Stimulated activated CD4-positive, alpha-beta T cell treated with anti-CD3 and anti-CD28 coated beads, Interleukin-15, amount 100 ng/mL, for 48 hours (primary cell): ENCODE measurements at places on chromosomes 12 and 14.

DNA sequence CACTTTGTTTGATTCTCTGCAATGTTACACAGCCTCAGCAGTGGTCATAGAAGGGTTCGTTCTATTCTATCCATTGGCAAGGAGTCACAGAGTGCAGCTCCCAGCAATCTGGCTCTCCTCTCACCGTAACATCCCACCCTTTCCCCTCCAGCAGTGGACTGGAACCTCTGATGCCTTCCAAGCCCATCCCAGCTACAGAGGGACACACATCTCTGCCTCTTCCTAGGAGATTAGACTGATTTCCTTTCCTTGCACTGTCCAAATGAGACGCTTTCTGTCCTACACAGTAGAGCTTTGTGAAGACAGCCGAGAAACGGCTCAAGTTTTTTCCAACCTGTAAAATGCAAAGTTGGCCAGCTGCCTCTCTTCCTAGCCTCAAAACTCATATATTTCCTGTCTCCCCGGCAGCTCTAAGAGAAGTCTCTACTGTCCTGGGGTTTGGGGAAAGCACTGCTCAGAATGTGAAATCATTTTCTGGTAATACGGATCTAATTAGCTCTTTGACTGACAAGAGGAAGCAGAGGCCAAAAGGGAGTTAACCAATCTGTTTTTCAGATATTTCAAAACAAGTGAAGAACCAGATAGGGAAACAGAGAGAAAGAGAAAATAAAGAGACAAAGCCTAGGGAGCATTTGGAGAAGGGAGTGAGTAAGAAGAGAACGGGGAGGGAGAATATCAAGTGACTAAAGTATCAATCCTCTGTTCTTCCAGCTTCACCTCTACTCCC lies 516 bp downstream of the NINJ2 start:
- no peak for DNase-seq

DNA sequence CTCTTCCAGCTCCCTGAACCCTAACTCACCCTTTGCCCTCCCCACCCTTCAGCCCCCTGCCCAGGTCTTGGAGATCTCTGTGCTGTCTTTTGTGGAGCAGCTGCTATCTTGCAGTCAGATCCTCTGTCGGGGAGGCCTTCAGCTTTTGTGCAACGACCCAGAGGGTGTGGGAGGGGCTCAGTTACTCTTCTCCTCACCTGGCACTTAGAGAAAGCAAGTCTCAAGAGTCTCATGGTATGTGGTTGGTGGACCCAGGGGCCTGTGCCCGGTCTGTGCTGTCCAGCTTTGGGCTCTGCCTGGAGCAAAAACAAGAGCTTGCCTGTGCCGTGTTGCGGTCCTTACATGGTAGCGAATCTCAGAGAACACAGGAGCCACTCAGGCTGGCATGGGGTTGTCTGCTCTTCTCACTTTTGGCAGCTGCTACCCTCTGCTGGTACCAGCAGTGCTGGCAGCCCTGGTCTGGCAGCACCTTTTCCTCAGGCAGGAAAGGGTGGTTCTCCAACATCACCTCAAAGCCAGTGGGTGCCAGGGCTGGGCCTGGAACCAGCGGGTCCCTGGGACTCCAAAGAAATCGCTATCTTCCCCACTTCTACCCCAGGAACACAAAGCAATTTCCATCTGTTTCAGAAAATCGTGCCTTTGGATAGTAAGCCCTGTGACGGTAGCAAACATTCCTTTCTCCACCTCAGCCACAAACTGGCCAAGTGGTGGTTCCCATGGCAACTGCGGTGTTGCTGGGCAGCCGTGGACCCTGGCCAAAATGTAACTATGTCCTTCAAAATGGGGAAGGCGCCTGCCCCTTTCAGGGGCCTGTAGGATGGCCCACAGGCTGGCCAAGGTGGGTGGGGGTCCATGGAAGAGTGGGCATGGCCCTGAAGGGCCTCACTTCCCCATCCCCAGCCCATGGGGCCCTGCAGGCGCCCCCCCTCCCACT lies 90.0 kb downstream of the RIN3 start:
- no peak for DNase-seq

DNA sequence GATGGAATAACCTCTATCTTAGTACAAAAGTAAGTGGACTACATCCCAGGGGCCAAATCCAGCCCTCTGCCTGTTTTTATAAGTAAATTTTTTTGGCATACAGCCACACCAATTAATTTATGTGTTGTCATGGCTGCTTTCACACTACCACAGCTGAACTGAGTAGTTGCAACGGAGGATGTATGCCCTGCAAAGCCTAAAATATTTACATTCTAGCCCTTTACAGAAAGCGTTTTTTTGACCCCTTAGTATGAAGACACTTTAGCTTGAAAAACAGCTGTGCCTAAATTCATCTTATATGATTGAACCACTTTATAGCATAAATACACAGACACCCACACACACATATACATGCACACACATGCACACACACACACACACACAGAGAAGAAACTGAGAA lies 501.6 kb downstream of the EGLN3 start:
- DNase-seq = no peak

GRCh38 chr12:19757317-19757877 lies 318.1 kb downstream of the AEBP2 start:
- no peak for DNase-seq

DNA sequence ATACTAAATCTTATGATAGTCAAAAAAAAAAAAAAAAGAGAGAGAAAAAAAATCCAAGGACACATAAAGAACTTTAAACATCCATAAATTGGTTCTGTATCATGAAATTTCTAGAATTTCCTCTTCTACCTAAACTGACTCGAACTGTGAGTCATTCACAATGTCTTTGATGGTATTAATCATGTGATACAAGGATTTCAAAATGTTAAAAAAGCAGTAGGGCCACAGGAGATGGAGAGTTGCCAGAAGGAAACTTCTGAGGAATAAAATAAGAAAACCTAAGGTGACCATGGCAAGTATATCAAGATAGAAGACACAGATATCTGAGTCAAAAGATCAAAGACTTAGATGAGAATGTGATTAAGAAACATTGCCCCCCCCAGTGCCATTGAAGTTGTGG lies 1320.9 kb upstream of the FLRT2 start:
- DNase-seq = no peak

- DNase-seq = no peak
Measured at GRCh38 chr12:38328306-38328895, 11.8 kb downstream of the ALG10B start.

- DNase-seq = no peak
Measured at GRCh38 chr12:51864833-51865670, 16.5 kb upstream of the FIGNL2 start.

GRCh38 chr14:87049950-87050349 lies 943.0 kb downstream of the GALC start:
- no peak for DNase-seq

GRCh38 chr14:64201296-64201695 lies 92.9 kb downstream of the ESR2 start:
- DNase-seq = no peak

- DNase-seq = no peak
Measured at GRCh38 chr12:130770413-130771028, 54.4 kb upstream of the RIMBP2 start.

- no peak for DNase-seq
Measured at GRCh38 chr12:49098035-49098451, 3.4 kb upstream of the DHH start.

- DNase-seq = no peak
Measured at GRCh38 chr12:4769073-4769472, 48.9 kb downstream of the GALNT8 start.

- no peak for DNase-seq
Measured at GRCh38 chr14:76313303-76313702, 62.6 kb upstream of the ESRRB start.

GRCh38 chr12:124159655-124160054 lies 135.2 kb upstream of the RFLNA start:
- DNase-seq = no peak

DNA sequence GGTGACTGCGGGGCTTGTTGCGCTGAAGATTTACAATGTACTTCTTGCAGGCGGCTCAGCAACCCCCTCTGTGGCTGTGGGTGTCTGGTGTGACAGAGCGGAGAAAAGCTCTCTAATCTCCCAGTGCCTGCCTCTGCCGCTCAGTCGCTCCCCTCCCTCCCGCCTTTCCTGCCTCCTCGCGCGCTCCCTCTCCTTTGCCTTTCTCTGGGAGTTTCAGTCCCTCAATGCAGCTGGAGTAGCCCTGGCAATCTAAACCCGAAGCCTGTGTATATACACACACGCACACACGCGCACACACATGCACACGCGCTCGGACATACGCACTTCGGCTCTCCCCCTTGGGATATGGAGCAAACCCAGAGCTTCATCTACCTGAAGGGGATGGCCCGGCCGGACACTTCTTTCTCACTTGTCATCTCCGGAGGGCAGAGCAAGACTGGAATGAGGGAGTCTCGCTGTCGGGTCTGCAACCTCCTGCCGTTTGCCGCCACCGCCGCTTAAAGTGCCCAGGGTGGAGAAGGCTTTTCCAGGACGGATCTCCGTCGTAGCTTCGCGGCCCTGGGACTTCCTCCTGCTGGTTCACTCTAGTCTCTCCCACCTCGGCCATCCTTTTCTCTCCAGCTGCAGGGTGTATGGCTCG lies 599 bp upstream of the TRHDE start:
- no peak for DNase-seq

GRCh38 chr12:57248934-57249742 lies 1.8 kb downstream of the STAC3 start:
- DNase-seq = no peak

DNA sequence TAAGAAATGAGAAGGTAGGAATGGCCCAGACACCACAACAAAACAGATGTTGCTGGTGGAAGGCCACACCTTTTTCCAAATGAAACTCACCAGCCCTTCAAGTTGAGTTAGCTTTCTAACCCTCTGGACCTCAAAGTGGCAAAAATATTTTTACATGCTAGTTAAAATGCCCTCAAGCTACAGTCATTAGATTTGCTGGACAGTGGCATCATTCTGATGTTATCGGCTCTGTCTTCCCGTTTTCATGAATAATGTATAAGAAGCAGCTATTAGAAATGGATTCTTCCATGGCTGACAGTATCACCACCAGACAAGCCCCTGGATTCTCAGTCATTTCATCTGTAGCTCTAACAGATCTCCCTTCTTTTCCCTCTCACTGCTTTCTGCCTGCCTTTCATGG lies 37.1 kb upstream of the PLXNC1 start:
- no peak for DNase-seq

GRCh38 chr14:102255401-102256190 lies 49.4 kb downstream of the MOK start:
- no peak for DNase-seq

DNA sequence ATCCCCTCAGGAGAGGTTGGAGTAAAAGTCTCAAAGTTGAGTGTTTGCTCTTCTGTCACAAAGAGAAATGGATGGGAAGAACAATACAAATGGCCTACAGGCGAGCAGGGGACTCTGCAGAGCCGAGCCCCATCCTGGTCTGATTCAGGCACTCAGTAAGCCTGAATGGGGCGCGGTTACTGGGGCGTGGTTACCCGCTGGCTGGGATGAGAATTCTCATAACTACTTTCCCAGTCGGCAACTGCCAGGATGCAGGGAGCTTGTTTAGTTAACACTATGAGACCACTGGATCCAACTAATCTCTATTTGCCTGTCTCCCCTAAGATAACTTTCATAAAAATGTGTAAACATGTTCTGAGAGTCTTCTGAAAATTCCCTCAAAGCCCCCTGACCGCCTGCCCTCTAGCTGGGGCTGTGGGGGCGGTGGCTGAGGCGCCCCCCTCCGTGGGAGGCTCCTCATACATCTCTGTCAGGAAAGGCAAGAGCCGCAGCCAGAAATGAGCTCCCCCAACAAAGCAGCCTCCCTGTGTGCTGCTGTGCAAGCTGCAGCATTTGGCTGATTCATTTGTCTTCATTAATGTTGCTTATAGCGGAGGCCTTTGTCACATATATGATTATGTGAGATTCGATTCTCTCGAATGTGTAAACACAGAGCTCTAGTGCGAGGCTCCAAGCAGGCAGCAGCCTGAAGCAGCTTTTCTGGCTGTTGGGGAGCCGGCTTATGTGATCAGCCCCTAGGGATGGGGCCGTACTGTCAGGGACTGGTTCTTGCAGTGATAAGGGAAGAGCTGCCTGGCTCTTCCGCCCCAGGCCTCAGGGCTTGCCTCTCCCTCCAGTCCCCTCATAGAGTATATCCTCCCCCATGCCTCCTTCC lies 126.1 kb upstream of the ARHGAP5 start:
- no peak for DNase-seq

- DNase-seq = no peak
Measured at GRCh38 chr12:47221256-47222023, 141.7 kb upstream of the AMIGO2 start.

- no peak for DNase-seq
Measured at GRCh38 chr12:99110212-99110611, 465.1 kb downstream of the APAF1 start.

DNA sequence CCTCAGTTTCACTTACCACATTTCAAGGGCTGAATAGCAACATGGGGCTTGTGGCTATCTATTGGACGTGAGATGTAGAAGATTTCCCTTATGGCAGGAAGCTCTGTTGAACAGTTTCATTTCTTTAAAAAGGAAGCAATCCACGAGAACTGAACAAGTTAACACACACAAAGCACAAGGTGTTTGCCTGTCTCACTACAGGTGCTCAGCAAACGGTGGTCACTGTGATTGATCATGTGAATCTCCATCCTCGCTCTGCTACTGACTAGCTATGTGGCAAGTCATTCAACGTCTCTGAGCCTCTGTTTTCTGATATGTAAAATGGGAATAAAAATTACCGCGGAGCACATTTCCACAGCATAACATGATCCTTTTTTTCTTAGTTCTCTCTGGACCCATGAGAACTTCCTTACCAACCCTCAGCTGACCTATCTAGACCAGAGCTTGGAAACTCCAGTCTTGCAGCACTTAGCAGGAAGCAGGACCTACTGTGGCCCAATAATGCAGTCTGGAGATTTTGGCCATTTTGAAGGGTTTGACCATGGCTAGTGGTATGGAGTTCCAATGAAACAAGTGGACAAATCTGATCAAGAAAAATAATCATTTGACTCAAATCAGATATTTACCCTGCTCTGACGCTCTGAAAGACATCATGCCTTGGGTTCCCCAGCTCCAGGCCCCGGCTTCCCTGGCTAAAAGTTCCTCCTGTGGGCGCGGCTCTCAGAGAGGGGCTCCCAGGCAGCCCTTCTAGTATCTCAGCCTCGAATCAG lies 278.8 kb downstream of the ZFP36L1 start:
- no peak for DNase-seq

DNA sequence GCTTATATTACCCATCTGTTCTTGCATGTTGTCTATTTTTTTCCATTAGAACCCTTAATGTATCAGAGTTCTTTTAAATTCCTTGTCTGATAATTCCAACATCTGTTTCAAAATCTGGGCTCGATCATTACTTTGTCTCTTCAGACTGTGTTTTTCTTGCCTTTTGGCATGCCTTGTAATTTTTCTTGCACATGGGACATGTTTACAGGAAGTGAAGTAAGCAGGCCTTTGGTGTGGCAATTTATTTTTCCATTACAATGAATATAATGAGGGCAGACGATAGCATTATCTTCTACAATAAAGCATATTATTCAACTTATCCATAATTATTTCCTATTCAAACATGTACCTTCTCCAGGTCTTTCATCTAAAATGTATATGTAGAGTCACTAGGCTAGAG lies 48.3 kb downstream of the STXBP6 start:
- DNase-seq = no peak

GRCh38 chr12:3158851-3159465 lies 81.8 kb downstream of the TSPAN9 start:
- no peak for DNase-seq
